ENCODE measurements at places on chromosomes 6 and 20.

DNA sequence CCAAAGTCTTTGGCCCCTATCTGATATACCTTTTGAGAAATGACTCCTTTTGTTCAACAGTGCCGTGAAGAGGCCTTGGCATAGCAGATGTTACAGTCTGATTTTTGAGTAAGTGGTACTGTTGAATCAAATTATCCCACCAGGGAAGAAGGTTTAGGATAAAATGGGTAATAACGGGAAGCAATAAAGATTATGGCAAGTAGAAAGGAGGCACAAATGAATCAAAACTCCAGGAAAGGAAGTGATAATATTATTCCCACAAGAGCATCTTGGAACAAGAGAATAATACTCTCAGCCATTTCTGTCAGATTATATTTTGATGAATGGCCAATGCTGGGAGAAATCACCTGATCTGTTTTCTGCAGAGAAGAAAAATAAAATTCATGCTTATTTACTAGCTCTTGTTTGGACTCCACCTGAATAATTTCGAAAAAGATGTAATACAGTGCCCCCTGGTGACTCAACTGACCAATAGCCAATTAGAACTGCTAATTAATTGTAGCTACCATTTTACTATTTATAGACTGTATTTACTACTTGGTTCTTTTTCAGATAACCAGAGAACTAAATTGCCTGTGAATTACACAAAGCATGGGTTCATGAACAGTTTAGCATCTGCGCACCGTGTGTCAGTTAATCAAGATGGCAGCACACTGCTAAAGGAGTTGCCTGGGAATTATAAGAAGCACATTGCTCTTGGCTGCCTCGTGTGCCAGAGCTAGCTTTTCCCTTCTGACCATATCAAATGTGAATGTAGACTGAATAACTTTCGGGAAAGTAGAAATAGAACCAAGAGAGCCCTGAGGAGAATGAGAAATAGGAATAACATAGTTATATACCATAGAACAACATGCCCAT is 78.5 kb upstream of the TRDN start:
- no peak for DNase-seq

GRCh38 chr20:50610212-50610718 is 81.1 kb downstream of the RIPOR3 start:
- no peak for DNase-seq

- DNase-seq, result no peak
Observed at GRCh38 chr6:80441131-80441530, 334.7 kb downstream of the BCKDHB start.

- no peak for DNase-seq
Observed at GRCh38 chr6:5111626-5112025, 26.5 kb downstream of the PPP1R3G start.

- no peak for DNase-seq
Observed at GRCh38 chr20:51750037-51750769, 18.0 kb downstream of the ATP9A start.

GRCh38 chr6:95087394-95088097 is 489.8 kb upstream of the MANEA start:
- no peak for DNase-seq

DNA sequence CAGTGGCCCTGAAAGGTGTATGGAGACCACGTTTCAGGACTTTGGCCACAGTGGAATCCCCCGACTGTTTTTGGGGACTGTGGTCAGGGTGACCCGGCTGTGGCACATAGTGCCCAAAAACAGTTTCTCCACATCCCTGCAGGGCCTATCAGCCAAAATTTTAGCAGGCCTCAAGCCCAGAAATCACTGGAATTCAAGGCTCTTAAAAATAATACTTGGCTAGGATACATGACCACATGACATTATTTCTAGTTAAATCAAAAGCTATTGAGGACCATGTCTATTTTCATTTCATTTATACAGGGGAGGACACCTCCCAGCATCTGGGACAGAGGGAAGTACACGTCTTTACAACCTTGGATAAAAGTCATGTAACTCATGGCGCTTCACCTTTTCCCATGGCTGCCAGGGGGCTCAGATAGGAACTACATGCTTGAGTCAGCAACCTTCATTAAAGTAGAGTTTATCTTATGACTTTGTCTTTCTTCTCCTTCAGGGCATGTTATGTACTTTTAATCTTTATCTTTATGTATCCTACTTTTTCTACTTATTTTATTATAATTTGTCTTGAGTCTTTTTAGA is 70.8 kb upstream of the CD93 start:
- DNase-seq, result no peak

DNA sequence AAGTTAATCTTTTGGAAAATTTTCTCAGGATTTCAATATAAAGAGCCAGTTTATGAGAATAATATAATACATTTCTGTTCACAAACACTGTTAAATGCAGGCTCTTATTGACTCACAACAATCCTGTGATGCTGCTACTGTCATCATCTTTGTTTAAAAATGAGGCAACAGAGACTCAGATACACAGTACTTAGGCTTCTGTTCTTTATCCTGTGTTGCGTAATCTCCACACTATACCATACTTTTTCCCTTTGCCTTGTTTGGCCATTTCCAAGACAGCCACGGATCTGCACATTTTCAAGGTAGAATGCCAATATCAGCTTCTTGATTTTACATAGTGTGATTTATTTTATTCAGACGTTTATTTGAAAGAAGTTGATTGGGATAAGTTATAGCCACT is 699.0 kb upstream of the CITED2 start:
- no peak for DNase-seq

- no peak for DNase-seq
Observed at GRCh38 chr6:17096652-17097051, 5.2 kb upstream of the STMND1 start.

- no peak for DNase-seq
Observed at GRCh38 chr6:121344539-121344938, 10.3 kb upstream of the TBC1D32 start.

DNA sequence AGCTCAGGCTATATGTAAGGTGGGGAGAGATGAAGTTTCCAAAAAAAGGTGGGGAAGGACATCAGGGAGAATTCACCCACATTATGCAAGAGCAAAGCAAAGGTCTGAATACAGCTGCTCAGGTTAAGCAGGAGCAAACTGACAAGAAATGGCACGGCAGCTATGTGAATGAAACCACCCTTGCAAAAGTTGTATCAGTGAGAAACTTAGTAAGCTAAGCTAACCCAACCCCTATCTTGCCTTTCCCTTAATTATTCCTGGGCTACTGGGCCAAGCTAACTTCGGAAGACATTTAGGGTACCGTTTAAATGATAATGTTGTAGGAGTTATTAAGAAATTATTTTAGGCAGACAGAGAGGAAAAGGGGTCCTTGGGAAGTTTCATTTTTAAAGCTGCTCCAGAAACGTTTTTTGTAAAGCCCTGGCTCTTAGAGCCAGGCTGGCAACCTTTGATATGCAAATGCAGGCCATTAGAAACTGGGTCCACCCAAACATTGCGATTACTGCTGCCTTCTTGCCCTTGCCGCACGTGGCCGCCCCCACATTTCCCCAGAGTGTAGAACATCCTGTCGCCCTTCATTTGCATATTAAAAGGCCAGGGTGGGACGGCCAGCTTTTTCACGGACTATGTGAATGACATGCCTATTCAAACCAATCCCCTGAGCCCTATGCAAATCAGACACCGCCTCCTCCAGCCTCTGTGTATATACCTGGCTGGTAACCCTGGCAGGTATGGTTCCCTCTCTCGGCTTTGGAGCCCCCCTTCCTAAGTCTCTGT is 60.5 kb upstream of the SAMD5 start:
- no peak for DNase-seq

DNA sequence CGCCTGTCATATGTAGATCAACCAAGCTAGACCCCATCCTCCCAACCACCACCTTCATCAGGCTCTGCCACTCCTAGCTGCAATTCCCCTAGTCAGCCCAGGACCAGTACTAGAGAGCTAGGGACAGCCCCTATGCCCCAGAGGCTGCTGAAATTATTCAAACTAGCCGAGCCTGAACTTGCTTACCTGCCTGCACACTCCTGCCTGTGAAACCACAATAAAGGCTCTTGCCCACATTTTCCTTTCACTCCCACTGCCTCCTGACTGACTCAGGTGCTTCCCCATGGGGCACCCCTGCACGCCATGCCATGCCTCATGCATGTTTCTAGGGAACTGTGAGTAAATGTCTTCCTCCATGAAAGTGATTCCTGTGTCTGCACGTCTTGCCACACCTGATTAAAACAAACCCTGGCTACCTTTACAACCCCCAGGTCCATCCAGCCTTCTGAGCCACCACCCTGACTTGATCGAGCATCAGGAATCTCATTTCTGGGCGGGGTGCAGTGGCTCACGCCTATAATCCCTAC is 66.5 kb upstream of the IER3 start:
- peak; percentile 67 for DNase-seq

- no peak for DNase-seq
Observed at GRCh38 chr6:118220429-118221128, 313.5 kb downstream of the SLC35F1 start.

- DNase-seq, result no peak
Observed at GRCh38 chr6:169881976-169882375, 130.6 kb downstream of the ERMARD start.

DNA sequence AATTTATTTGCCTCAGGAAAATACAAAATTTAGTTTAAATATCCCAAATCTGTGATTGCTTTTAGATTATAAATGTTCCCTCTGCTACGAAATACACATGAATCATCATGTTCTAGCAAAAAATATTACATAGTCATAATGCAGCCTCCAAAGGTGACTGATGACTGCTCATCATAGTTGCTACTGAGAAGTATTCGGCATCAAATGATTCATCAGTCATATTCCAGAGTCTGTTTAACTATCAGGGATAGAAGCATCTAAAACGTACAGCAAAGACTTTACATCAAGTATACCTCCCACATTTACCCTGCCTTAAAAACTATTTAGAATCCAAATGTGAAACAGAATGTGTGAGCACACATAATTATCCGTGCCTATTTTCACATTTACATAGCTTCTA is 626.0 kb downstream of the CDH26 start:
- no peak for DNase-seq

DNA sequence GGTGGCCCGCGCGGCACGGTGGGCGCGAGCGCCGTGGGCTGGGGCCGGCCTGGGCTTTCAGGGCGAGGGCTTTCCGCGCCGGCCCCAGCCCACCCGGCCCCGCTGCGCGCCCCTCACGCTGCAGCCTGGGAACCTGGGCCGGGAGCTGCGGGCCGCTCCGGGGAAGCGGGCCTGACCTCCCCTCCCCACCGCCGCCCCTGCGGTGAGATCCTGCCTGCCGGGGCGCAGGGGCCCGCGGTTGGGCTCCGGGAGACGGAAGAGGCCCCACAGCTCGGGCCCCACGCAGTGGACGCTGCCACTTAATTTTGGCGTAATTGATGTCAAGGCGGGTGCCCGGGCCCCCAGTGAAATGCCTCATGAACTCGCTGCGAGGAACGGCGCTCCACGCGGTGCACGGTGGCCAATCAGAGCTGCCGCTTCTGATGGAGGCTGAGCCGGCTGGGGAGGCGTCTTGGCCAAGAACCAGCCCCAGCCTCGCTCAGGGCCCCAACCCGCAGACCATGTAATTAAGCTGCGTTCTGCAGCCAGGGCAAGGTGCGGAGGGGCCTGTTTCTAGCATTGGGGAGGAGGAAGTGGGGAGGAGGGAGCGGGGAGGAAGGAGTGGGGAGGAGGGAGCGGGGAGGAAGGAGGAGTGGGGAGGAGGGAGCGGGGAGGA is 96.1 kb upstream of the BHLHE23 start:
- peak; percentile 46 for DNase-seq

GRCh38 chr20:50924261-50924920 is 6.8 kb downstream of the ADNP start:
- no peak for DNase-seq

DNA sequence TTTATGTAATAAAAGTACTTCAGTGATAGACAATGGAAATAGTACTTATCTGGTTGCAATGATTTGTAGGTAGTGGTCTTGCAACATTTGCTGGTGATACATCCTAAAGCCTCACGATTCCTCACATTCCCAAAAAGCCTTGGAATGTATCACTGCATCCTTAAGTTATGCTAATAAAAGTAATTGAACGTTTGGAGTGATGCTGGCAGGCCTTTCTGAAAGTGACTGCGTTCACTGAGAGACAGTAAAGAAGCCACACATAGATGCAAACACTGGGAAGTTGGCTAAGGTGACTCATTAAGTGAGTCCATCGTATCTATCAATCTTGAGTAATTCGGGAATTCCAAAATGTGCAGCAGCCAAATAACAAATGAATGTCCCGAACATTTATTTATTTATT is 444.1 kb upstream of the SOX4 start:
- no peak for DNase-seq

GRCh38 chr6:110658631-110659211 is 156.5 kb downstream of the CDK19 start:
- no peak for DNase-seq

DNA sequence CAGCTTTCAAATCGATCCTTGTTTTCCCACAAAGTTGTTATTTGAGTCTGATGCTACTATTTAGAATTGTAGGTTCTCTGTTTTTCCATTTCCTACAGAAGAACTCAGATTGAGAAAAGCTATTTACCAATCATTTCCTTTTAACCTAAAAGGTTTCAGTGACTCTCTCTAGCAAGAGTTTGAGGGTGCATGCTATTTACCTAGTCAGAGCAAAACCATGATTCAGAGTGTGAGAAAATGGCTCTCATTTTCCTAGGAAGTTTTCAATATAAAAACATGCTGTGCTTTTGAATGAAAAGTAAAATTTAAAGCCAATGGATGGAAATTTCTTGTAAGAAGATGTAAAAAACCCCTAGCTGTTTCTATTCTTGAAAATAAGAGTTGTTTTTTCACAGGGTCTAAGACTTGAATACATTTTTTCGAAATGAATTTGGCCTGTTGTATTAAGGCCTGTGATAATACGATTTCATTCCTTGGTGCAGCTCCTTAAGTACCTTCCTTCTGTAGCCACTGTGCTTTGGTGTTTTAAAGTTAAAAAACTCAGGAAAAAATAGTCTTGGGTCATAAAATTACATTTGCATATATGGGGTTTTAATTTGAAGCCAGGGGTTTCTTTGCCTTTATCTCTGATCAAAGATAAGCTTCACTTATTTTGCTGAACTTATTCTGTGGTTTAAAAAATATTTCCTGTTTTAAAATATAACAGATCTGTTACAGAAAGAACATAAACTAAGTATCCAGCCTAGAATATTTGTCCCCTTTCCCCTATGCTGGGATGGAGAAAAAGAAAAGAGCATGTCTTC is 18.0 kb upstream of the RSPH3 start:
- DNase-seq, result no peak

DNA sequence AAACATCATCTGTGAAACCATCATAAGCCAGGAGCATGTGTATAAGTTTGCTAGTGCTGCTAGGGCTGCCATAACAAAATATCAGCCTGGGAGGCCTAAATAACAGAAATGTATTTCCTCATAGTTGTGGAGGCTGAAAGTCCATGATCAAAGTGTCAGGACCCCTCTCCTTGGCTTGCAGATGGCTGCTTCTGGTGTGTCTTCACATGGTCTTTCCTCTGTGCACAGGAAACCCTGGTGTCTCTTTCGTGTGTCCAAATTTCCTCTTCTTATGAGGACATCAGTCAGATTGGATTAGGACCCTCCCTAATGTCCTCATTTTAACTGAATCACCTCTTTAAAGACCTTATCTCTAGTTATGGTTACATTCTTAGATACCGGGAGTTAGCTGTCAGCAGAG is 6.2 kb upstream of the CITED2 start:
- no peak for DNase-seq

Measured in stimulated activated CD4-positive, alpha-beta T cell treated with anti-CD3 and anti-CD28 coated beads, Interleukin-15, amount 100 ng/mL, for 1 hour (primary cell).